ENCODE measurements at places on chromosomes 7 and 10.

- peaks cover 11% of the 10 kb centered on the region for H3K27me3 ChIP-seq
- DNase-seq: no peak
- H3K4me1 ChIP-seq: no peaks in the 10 kb centered on the region
- no peak overlapping the region for H3K4me3 ChIP-seq
- H3K27ac ChIP-seq: no peak overlapping the region
- peaks cover 27% of the 10 kb centered on the region for H3K36me3 ChIP-seq
Measured at GRCh38 chr10:99872367-99873162, 90.1 kb downstream of the ABCC2 start.

- peaks cover 6% of the 10 kb centered on the region for H3K4me1 ChIP-seq
- no peaks in the 10 kb centered on the region for H3K36me3 ChIP-seq
- H3K4me3 ChIP-seq: no peak overlapping the region
- H3K27me3 ChIP-seq: no peaks in the 10 kb centered on the region
- H3K27ac ChIP-seq: no peak overlapping the region
- DNase-seq: no peak
Measured at GRCh38 chr7:140322759-140323158, 75.6 kb downstream of the SLC37A3 start.

DNA sequence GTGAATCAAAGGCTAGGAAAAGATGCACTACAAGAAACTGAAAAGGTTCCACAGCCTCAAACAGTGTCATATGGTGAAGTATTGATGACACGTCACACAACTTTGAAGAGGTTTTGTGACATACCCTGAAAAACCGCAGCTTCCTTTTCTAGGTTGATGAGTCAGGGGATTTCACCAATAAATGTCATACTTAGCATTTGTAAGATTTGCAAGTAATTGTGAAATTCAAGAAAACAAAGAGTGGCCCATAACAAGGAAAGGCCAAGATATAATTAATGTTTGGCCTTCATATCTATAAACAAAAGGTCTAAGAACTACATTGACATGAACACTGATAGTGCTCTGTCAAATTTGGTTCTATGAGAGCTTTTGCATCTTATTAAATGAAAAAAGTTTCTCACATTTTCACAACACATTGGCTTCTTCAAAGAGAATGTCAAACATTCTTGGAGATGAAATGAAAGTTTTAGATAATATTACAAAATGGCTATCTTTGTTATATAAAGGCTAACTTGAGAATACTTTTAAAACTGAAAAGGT, 62.0 kb upstream of the NAMPT start:
- H3K4me3 ChIP-seq: no peak overlapping the region
- H3K27me3 ChIP-seq: no peaks in the 10 kb centered on the region
- H3K4me1 ChIP-seq: no peaks in the 10 kb centered on the region
- DNase-seq: no peak

GRCh38 chr7:73699370-73700068, 16.1 kb downstream of the BUD23 start:
- H3K4me3 ChIP-seq: no peak overlapping the region
- no peak for DNase-seq
- peaks cover 3% of the 10 kb centered on the region for H3K4me1 ChIP-seq
- no peaks in the 10 kb centered on the region for H3K27me3 ChIP-seq

DNA sequence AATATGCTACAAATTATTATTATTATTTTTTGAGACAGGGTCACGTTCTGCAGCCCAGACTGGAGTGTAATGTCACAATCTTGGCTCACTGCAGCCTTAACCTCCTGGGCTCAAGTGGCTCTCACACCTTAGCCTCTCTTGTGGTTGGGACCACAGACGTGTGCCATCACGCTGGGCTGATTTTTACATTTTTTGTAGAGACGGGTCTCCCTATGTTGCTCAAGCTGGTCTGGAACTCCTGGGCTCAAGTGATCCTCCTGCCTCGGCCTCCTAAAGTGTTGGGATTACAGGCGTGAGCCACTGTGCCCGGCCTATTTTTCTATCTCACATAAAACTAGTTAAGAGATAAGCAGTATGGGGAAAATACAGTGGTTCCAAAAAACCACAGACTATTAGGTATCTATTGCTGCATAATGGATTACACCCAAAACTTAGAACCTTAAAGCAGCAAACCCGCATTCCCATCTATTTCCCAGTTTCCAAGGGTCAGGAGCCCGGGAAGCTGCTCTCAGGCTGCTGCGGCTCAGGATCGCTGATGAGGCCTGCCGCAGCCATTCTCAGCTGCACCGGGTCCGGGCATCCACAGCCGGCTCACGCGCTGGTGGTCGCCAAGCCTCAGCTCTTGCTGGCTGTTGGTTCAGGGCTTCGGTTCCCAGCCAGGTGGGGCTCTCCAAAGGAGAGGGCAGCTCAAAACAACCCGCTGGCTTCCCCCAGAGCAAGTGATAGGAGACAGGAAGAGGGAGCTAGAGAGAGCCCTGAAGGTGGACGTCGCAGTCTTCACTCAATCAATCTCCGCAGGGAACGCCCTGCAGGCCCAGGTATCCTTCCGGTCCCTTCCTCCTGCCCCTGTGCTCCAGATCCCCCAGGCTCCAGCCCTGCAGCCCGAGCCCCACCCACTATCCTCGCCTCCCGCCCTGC, 128.2 kb downstream of the UBE2H start:
- peak overlapping the region; percentile 57 for H3K4me3 ChIP-seq
- peaks cover 19% of the 10 kb centered on the region for H3K4me1 ChIP-seq
- H3K27ac ChIP-seq: no peak overlapping the region
- no peak for DNase-seq
- no peaks in the 10 kb centered on the region for H3K27me3 ChIP-seq

GRCh38 chr7:69608049-69608448, 9.8 kb downstream of the AUTS2 start:
- H3K36me3 ChIP-seq: no peaks in the 10 kb centered on the region
- no peak overlapping the region for H3K4me3 ChIP-seq
- H3K4me1 ChIP-seq: peaks cover 18% of the 10 kb centered on the region
- no peak for DNase-seq

DNA sequence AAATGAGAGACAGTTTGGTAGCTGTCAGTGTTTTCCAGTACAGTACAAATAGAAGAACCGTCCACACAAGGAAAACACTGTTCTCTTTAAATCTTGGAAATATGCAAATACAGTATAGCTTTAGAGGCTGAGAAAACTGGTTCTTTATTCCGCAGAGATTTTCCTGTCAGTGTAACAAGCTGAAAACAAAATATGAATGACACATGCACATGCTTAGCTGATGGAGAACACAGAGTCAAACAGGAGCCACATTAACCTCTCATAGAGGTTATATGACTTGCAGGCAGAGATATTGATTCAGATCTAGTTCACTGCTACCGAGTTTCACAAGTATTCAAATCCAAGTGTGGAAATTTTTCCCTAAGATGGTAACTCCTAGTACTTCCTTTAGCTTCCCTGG, 135.2 kb upstream of the C1QL3 start:
- no peak for DNase-seq
- H3K4me1 ChIP-seq: no peaks in the 10 kb centered on the region
- H3K27me3 ChIP-seq: no peaks in the 10 kb centered on the region
- no peaks in the 10 kb centered on the region for H3K36me3 ChIP-seq

GRCh38 chr10:106836933-106837663, 327.4 kb downstream of the SORCS1 start:
- H3K36me3 ChIP-seq: no peaks in the 10 kb centered on the region
- H3K4me1 ChIP-seq: no peaks in the 10 kb centered on the region
- no peak for DNase-seq
- no peak overlapping the region for H3K27ac ChIP-seq
- H3K27me3 ChIP-seq: no peaks in the 10 kb centered on the region
